ENCODE measurements at places on chromosomes 5 and 9. TPM values are rescaled to one million over a fixed set of nuclear protein-coding genes. Genes with fewer than 3 reads are reported as not detected.

DNA sequence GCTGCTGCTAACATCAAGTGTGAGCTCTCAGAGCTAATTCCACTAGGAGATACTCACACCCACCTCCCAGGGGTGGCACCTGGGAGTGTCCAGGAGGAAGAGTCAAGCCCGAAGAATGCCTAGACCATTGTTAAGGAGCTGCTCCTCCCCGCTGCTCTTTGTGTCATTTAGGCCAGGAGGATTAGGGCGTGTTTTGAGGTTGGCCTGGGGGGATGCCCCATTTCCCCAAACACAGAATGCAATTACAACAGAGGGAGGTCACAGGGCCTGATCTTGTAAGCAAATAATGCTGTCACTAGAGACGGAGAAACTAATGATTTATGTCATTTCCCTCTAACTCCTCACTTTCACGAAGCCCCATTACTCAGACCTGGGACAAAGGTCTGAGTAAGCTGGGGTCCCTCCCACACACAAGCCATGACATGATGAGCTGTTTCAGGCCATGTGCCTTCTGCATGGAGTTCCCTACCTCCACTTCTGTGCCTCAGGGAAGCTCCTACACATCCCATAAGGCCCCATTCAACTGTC, 312.5 kb downstream of the ACTL7B start:
- no peak for DNase-seq

DNA sequence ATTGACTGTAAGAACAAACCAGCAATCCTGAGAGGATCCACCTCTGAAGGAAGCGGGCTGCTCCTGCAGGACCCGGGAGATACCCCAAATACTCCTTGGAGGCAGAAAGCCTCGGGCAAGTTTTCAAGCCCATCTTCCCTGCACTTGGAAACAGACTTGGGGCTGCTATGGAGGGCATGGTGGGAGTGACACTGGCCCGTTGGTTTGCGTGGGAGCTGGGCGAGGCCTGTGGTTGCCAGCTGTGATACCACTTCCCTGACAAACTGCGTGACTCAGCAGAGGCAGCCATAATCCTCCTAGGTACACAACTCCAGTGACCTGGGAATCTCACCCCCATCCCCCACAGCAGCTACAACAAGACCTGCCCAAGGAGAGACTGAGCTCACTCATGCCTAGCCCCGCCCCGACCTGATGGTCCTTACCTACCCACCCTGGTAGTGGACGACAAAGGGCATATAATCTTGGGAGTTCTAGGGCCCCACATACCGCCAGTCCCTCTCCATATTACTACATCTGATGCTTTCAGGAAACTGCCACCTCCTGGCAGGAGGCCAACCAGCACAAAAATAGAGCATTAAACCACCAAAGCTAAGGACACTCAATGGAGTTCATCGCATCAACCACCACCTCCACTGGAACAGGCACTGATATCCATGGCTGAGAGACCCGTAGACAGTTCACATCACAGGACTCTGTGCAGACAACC, 38.1 kb upstream of the VLDLR start:
- no peak for DNase-seq

DNA sequence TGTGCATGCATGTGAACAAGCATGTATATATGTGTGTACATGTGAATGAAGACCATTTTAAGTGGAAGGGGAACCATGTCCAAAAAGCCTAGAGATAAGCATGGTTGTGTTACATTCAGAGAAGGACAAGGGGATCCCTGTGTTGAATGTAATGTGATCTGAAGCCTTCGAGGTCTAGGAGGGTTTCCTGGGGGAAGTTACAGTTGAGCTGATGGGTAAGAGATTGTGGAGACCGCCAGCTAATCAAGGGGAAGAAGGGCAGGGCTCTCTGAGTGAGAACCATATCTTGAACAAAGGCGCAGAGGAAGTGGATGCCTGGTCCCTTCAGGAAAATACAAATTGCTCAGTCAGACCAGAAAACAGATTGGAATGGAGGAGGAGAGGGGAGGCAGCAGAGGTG, 45.5 kb upstream of the TNFSF15 start:
- no peak for DNase-seq

DNA sequence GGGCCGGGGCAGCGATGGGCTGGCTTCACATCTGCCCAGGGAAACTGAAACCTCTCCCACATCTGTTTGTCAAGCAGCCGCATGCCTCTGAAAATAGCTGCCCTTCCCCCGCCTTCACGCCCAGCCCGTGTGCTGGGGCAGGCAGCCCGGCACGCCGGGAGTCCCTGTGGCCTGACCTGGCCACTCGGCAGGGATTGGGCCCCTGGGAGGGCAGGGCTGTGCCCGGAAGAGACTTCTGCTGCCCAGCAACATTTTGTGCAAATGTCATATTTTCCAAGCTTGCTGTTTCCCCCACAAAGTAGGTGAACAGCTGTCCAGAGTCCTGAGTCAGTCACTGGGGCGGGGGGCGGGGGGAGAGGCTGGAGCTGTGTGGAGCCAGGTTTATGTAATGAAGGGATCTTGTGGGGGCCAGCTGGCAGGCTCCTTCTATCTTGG, 8.2 kb downstream of the COL27A1 start:
- DNase-seq = no peak

DNA sequence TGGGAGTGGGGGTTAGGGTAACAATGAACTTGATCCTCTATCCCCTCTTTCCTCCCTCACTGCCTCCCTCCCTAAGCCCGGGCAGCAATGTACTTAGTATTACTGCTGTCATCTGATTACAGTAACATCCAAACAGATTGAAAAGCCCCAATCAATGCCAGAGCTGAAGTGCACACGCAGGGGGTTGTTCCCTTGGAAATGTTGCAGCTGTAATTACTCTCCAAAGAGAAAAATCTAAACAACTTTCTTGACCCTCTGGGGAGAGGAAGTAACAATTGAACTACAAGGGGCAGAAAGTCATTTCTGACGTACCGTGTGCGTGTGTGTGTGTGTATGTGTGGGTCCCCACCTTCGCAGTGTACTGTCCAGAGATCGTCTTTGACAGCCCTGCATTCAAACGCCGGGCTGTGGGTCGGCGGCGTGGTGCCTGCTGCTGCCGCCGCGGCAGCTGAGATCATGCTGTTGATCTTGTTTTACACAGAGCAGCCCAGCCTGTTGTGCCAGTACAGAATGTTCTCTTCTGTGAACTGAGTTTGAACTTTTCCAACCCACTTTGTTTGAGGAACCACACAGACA, 66.0 kb upstream of the KLF9 start:
- peak; percentile 98 for DNase-seq

CNOT8 gene
- 73.2 TPM for total RNA-seq

C5 gene
- total RNA-seq = 5.0 TPM

Data from sigmoid colon (tissue), 7 donors.